T-helper 2 cell (primary cell): ENCODE measurements at places on chromosomes 6 and 20.

DNA sequence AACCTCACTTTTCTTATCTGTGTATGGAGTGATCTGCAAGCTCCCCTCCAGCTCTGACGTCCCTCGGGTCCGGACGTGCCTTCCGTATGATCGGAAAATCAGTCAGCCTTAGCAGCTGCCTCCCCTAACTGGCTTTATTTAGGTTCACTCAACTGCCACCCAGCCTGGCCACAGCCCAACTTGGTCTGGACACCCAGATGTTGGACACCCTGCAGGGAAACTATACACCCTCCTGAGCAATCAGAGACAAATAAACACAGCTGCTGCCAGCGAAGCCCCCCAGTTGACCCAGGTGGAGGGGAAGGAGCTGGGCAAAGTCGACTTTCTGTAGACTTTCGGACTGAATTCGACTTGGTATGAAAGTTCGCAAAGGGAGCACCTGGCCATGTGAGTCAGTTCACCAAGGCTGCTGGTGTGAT is 28.9 kb downstream of the TBC1D7 start:
- DNase-seq = no peak

DNA sequence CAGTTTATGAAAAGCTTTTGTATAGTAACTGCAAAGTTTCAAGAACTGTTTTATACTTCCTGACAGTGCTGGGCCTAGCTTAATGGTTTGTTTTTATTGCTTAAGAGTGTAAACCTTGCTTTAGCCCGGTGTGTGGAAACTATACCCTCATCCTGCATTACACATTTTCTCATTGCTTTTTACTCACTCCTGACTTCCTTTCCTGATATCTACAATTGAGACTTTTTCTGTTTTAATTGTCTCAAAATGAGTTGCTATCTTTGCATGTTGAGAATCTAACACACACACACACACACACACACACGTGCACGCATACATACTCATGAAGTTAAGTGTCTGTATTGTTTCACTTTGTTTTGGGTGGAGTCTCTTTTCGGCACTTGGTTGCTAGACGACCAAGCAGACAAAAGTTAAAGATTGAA is 16.7 kb downstream of the BMP2 start:
- no peak for DNase-seq

DNA sequence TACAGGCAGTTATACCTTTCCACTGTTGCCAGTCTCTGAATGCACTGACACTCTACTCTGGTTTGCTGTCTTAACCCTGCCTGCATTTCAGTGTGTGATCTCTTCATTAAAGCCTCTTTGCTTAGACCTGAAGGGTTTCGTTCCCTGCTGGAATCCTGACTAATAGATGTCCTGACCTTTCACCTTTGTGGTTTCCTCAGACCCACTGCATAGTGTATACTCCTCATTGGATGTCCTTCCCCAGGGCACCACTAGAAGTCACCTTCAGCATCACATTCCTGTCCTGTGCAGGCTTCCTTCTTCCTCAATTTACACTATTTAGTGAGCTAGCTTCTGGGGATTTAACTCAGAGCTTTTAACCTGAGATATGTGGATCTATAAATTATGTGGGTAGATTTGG is 120.6 kb downstream of the RCAN2 start:
- DNase-seq = no peak

DNA sequence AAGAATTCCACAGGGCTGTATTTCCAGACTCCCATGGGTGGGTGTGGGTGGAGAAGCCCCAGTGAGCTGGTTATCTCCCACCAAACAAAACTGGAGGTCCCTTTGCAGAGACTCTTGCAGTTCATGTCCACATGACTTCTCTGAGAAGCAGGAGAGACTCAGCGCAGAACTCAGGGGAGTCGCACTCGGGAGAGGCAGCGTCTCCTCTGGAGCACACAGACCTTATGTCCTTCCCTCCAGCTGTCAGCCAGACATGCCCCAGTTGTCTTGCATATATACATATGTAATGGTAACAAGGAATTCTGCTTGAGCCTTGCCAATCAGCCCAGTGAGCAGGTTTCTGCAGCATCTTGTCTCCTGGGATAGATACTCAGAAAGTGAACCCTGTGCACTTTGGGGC is 23.8 kb downstream of the MYT1 start:
- DNase-seq = no peak

DNA sequence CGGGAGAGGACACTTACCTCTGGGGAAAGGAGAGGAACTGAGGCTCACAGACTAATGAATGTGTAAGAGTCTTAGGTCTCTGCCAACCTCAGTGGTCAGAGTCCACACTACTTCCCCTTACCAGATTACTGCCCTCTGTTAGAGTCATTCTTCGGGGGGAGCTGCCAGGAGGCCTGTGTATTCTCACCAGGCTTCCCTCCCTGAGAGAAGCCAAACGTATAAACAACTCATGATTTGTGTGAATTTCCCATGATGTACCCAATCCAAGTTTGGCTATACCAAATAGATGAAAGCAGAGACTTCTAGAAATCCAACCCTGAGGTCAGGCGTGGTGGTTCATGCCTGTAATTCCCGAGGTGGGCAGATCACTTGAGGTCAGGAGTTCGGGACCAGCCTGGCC is 77.1 kb downstream of the SLC2A10 start:
- DNase-seq = no peak

DNA sequence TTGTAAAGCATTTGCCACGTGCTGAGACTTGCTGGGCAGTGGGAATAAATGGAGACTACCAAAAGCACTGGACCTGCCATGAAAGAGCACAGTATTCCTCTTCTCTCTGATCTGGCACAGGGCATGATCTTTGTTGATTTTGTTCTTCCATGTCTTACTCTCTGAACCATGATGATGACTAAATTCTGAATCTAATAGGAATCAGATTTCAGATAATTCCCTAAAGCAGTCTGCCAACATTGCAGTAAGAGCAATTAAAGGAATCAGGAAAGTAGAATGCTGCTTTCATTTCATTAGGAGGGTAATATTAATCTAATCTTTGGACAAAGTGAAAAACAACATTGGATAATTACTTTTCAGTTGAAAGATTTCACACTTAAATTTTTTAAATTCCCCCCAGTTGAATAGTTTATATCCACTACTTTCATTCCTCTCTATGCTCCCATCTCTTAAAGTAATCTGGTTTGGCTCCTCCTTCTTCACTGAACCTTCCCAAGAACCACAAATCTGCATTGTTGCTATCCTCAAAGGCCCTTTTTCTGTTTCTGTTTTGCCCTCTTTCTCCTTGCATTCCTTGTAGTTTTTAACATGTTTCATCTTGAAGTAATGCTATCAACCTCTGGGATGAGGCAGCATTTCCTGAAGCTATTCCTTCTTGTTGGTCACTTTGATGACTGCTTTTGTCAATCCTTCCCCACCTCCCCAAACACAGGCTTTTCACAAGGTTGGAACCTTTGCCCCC is 243.2 kb upstream of the TENT5A start:
- no peak for DNase-seq

GRCh38 chr6:138037009-138037504 is 70.2 kb downstream of the PERP start:
- DNase-seq = no peak

- DNase-seq = no peak
These were observed 6.2 kb downstream of the CSE1L start for GRCh38 chr20:49052334-49052733.

DNA sequence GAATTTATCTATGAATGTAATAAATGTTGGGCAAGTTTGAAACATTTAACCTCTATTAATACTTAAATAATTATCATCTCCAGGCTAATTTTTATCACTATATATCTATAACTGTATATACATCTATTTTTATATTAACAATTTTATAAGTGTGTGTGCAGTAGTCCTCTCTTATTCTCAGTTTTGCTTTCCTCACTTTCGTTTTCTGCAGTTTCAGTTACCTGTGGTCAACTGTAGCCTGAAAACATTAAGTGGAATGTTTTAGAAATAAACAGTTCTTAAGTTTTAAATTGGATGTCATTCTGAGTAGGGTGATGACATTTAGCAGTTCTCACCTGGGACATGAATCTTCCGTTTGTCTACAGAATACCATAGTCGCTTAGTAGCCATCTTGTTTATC is 379.4 kb upstream of the MAN1A1 start:
- no peak for DNase-seq

GRCh38 chr6:19873031-19873430 is 35.9 kb downstream of the ID4 start:
- no peak for DNase-seq

DNA sequence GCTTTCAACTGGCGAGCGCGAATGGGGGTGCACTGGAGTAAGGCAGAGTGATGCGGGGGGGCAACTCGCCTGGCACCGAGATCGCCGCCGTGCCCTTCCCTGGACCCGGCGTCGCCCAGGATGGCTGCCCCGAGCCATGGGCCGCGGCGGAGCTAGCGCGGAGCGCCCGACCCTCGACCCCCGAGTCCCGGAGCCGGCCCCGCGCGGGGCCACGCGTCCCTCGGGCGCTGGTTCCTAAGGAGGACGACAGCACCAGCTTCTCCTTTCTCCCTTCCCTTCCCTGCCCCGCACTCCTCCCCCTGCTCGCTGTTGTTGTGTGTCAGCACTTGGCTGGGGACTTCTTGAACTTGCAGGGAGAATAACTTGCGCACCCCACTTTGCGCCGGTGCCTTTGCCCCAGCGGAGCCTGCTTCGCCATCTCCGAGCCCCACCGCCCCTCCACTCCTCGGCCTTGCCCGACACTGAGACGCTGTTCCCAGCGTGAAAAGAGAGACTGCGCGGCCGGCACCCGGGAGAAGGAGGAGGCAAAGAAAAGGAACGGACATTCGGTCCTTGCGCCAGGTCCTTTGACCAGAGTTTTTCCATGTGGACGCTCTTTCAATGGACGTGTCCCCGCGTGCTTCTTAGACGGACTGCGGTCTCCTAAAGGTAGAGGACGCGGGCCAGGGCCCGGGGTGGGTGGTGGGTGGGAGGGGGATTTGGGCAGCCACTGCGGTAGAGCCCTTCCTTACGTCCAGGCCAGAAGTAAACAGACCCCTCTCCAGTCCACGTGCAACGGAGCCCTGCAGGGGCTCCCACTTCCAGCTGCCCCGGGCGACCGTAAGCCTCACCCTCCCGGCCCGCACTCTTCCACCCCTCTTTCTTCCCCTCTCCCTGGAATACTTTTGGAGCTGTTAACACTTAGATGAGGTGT is 998 bp downstream of the BMP2 start:
- no peak for DNase-seq

GRCh38 chr6:150715133-150715532 is 115.4 kb downstream of the PLEKHG1 start:
- DNase-seq = no peak

GRCh38 chr6:40417031-40417430 is 170.1 kb downstream of the LRFN2 start:
- DNase-seq = no peak

GRCh38 chr20:4283016-4283415 is 267.7 kb upstream of the RNF24 start:
- no peak for DNase-seq

GRCh38 chr6:87346700-87347099 is 2.1 kb downstream of the C6orf163 start:
- DNase-seq = no peak

- DNase-seq = no peak
These were observed 41.3 kb downstream of the WASF1 start for GRCh38 chr6:110137924-110138887.

GRCh38 chr6:35894776-35895175 is 26.1 kb downstream of the SRPK1 start:
- DNase-seq = no peak

- DNase-seq = no peak
These were observed 65.7 kb downstream of the SCP2D1 start for GRCh38 chr20:18879262-18879661.

DNA sequence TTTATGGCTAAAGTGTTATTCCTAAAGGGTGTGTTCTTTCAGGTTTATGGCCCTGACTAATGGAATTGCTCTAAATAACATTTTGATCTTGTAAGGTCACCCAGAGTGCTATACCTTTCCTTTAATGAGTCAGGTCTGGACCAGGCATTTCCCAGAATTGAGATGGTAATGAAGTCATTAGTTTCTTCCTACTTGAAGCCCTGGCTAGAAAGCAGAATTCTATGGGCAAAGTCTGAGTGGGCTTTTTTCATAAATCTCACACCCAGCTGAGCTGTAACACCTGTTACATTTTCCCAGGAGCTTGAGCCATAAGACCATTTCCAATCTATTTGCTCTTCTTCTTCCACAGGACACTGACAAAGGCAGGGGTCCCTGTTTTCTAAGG is 122.0 kb upstream of the ID4 start:
- no peak for DNase-seq

DNA sequence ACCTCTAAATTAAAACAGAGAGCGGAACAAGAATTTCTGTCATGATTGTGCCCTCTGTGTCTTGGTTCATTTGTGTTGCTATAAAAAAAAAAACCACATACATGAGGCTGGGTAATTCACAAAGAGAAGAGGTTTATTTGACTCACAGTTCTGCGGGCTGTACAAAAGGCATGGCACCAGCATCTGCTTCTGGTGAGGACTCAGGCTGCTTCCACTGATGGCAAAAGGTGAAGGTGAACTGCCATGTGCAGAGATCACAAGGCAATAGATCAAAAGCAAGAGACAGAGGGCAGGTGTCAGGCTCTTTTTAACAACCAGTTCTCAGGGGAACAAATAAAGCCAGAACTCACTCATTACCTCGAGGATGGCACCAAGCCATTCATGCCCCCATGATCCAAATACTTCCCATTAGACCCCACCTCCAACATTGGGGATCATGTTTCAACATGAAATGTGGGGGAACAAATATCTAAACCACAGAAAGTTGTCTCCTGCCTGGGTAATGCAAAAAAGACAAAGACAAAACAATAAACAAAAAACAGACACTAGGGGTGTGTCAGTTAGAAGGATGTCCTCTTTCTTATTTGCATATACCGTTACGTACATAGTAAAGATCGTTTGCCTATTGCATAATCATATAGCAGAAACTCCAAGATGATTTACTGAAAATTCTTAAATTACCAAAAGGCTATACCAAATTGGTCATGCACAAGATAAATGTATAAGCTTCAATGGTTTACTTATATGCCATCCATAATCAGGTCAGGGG is 17.0 kb downstream of the SERPINB9 start:
- DNase-seq = no peak

DNA sequence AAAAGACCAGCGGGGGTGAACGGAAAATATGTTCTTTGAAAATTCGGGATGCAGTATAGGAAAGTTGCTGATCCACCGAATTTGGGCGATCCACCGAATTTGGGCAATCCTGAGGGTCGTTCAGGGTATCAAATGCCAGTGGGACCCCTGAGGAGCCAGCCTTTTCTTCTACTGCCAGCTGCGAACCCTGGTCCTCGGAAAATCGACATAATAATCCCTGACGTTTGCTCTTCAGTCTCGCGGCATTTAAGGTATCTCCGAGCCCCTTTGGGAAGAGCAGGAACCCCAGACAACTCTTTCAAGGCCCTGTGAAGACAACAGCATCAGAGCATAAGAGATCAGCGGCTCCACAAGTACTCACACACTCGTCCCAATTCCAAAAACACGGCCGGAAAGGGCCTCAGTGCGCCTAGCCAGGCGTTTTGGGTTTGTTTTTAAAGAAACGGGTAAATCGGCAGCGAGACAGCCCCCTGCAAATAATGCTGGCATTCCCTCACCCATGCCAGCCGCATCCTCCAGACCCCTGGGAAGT is 1.0 kb downstream of the SIM1 start:
- DNase-seq = no peak

GRCh38 chr6:124099520-124099919 is 295.9 kb downstream of the NKAIN2 start:
- DNase-seq = no peak
